GM12892 (cell line): ENCODE measurements at places on chromosomes 2 and 18.

GRCh38 chr18:41395695-41396094, 559.3 kb upstream of the PIK3C3 start:
- no peak for DNase-seq

GRCh38 chr2:36507408-36507812, 90.6 kb downstream of the FEZ2 start:
- no peak for DNase-seq

DNA sequence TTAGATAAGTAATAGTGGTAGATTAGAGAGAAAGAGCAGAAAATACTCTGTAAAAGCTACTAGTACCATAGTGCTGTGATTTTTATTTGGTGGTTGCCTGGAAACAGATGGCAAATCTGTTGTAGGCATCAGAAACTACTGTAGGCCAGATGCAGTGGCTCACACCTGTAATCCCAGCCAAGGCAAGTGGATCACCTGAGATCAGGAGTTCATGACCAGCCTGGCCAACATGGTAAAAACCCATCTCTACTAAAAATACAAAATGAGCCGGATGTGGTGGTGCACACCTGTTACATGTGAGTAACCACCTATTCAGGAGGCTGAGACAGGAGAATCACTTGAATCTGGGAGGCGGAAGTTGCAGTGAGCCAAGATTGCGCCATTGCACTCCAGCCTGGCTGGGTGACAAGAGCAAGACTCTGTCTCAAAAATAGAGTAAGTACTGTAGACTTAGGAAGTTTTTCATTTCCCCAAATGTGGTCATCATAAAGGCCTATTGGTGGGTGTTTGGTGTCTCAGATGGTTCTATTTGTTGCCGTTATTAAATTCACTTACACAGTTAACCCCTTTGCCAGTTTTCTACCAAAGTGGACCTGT, 79.6 kb downstream of the SPTBN1 start:
- no peak for DNase-seq

DNA sequence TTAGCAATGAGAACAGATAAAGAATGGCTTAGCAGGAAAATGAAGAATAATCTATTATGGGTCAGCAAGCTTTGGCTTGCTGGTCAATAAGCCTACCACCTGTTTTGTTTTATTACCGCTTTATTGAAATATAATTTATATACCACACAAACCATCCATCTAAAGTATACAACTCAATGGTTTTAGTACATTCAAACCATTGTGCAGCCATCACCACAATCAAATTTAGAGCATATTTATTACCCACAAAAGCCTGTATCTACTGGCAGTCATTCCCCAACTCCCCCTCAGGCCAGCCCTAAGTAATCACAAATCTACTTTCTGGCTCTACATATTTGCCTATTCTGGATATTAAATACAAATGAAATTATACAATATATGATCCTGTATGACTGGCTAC, 17.2 kb downstream of the PPP3R1 start:
- DNase-seq = no peak

GRCh38 chr2:206962966-206963365, 23.6 kb downstream of the CPO start:
- DNase-seq = no peak

DNA sequence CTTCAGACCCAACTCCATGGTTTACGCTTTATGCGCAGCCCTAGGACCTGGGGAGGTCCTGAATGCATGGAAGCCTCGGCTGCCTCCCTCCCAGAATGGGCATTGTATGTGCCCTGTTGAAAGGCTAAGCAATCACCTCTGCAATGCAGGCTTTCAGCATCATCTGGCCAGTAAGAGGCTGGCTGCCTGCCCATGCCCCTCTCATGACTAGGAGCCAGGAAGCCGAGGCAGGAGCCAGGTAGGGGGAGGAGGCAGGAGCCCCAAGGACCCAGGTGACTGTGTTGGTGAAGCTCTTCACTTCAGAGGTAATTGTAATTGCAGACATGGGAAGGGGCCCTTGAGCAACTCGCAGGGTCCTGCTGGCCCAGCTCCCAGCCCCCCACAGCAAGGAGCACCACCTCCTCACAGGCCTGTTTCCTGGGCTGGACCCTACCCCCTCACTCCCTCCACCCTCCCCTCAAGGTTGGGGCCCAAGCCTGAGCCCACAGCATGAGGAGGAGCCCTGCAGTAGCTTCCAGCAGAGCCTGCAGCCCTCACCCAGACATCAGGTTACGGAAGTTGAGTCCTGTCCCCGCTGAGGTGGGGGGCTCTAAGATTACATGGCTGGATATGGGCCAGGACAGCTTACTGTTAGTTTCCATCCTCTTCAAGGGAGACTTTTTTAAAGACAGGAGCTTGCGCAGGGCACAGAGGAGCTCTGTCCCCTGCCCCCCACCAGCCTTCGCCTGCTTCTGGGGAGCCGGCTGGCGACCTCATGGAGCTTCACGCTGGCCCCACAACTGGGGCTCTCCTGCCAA, 21.9 kb downstream of the CRACDL start:
- no peak for DNase-seq

DNA sequence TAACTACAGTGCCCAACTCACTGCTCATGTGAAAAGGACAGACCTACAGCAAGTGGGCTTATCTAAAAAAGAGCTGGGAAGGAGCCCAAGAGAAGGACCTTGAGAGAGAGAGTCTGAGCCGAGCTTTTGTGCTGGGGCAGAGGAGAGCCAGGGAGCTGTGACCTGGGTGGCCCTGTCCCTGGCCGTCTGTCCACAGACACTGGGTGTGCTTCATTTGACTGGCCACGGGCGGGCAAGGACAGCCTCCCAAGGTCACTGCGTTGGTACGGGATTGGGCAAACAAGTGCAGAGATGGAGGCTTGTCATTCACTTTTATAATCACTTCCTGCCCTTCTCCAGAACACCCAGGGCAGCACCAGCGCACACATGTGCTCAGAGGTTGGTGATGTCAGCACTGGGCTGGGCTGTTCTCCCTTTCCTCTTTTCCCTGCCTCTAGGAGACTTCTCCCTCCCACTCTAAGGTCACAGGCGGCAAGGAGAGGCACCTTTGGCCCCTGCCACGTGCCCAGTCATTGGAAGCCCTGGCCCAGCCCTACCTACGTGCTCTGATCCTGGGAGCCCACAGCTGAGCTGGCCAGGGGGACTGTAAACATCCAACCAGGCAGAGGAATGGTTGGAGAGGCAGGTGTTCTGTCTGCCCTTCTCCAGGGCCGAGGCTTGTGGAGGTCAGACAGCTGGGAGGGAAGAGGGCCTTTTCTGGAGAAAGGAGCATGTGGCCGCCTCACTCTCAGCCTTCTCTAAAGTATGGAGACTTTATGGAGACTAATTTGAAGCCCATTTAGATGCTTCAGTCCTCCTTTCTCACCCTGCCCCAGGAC, 6.4 kb upstream of the PSD4 start:
- DNase-seq = no peak

GRCh38 chr2:128617661-128618060, 299.0 kb upstream of the HS6ST1 start:
- DNase-seq = no peak

- DNase-seq = no peak
These were observed 17.9 kb downstream of the LAMA3 start for GRCh38 chr18:23706971-23707640.

DNA sequence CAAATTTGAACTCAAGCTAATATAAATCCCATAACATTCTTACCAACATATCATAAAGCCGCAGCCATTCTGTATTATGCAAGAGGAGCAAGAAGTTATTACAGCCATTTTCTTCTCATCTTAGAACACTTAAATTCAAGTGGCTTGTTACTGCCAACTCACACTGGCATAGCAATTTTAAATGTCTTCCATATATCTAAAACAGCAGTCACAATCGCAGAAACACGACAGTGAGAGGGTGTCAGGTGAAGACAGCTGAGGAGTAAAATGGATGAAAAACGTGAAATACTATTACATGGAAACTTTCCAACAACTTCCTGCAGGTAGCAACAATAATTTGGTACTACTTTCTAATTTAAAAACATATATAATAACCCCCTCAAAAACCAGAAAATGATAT, 17.9 kb downstream of the PPP3R1 start:
- no peak for DNase-seq

- no peak for DNase-seq
These were observed 164.2 kb upstream of the ZNF521 start for GRCh38 chr18:25516121-25516520.

DNA sequence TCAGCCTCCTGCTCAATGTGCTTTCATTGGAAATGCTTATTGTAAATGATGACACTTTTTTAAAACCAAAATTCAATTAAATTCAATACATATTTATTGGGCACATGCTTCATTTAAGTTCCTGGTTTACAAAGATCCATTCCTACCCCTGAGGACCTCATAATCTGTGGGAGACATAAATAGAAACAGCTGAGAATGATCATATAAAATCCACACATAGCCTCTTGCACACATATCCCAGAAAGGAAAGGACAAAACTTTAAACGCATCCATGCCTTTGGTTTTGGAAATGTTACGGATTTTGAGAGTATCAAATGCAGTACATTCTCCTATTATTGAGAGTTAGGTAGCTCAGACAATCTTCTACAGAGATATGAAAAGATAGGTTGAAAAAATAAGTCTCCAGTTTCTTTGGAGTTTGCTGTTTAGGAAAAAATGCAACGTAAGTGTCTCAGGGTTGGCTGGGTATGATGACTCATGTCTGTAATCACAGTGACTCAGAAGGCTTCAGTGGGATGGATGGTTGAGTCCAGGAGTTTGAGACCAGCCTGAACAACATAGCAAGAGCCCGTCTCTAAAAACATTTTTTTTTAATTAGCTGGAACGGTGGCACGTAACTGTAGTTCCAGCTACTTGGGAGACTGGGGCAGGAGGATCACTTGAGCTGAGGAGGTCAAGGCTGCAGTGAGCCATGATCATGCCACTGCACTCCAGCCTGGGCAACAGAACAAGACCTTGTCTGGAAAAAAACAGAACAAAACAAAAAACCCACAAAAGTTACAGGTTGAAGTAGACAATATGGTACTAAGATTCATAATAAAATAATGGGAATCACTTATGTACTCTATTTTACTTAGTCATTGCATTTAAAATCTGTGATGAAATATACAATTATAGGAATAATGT, 3.9 kb upstream of the PRELID3A start:
- no peak for DNase-seq

GRCh38 chr18:59024829-59025228, 114.9 kb upstream of the SEC11C start:
- DNase-seq = no peak

GRCh38 chr18:32621034-32621433, 150.4 kb upstream of the GAREM1 start:
- DNase-seq = no peak

- no peak for DNase-seq
These were observed 83.2 kb upstream of the RND3 start for GRCh38 chr2:150570712-150571111.

DNA sequence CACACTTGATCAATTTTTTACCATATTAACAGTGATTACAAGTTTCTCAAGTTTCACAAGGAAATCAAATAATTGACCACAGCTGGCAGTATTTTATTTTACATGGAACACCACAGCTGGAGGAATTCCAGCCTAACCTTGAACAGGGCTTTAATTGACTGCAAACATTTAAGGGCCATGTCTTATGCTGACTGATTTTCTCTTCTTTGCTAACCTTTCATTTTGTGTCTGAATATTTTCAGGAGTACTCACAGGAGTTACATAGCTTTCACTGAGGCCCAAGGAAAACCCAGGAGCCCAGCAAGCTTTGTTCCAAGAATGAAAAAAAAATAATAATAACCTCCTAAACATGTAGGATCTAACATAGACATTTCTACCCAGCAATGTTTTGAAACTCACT, 49.6 kb downstream of the FRZB start:
- DNase-seq = no peak

GRCh38 chr2:225737556-225737955, 338.0 kb downstream of the NYAP2 start:
- DNase-seq = no peak

- no peak for DNase-seq
These were observed 10.5 kb downstream of the SOCS6 start for GRCh38 chr18:70299393-70299792.

DNA sequence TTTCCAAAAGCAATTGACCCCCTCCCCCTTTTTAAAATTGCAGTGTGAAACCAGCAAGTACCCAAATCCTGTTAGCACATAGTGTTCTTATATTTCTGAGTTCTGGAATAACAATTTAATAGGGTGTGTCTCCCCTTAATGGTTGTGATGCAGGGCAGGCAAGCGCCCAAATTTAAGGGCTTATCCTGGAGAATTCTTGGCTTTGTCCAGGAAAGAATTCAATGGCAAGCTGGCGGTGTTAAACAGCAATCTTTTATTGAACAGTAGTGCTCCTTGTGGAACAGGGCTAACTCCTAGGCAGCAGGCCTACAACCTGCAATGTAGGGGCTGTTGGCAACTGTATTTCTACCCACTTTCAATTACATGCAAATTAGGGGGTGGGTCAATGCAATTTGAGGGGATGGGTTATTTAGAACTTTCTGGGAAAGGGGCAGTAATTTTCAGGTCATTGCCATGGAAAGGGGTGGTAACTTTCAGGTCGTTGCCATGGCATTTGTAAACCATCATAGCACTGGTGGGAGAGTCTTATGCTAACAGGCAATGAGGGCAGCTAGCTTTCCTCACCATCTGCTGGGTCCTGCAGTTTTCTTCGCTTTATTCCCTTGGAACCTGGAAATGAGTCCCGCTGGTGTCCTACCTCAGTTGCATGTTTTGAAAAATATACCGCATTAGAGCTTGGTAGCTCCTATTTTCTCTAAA, 149.0 kb upstream of the KCTD1 start:
- DNase-seq = no peak

- DNase-seq = no peak
These were observed 443.9 kb downstream of the PID1 start for GRCh38 chr2:228827056-228827700.

DNA sequence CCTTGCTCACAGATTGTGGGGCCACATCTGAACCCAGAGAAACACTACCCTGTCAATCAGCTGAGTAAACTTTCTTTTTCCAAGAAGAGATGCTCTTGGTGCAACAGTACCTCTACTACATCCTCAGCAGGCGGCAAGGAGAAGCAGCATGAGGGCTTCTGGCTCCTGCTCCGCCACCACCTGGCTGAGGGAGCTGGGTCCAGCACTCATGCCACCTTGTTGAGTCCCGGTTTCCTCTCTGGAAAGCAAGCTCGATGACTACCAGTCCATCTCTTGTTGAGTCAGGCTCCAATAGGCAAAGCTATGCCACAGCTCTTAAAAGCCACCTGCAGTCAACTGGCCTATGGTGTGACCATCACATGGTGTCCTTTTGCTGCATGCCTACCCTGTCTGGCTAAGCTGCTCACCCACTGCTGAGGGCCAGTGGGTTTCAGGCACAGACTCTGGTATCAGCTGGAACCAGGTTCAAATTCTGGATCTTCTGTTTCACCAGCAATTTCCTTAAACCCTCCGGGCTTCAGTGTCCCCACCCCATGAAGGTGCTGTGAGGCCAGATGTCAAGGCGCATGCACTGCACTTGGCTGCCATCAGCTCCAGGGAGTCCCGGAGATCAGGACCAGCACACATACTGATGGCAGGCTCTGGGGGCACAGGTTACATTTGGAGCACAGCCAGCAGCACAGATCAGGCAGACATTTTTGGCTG, 42.5 kb upstream of the ACAA2 start:
- DNase-seq = no peak

- DNase-seq = no peak
These were observed 76.2 kb upstream of the CTAGE1 start for GRCh38 chr18:22493940-22494339.
